Stimulated activated CD4-positive, alpha-beta T cell treated with anti-CD3 and anti-CD28 coated beads, Interleukin-1b, Interleukin-23, amount 100 ng/mL, for 48 hours (primary cell): ENCODE measurements at places on chromosomes 13 and 19.

GRCh38 chr13:113652404-113653263 lies 5.4 kb downstream of the ATP4B start:
- DNase-seq: no peak

- DNase-seq: no peak
Measured at GRCh38 chr19:13838435-13839129, 38.4 kb upstream of the NANOS3 start.

- no peak for DNase-seq
Measured at GRCh38 chr13:98581971-98582702, 5.2 kb upstream of the STK24 start.

DNA sequence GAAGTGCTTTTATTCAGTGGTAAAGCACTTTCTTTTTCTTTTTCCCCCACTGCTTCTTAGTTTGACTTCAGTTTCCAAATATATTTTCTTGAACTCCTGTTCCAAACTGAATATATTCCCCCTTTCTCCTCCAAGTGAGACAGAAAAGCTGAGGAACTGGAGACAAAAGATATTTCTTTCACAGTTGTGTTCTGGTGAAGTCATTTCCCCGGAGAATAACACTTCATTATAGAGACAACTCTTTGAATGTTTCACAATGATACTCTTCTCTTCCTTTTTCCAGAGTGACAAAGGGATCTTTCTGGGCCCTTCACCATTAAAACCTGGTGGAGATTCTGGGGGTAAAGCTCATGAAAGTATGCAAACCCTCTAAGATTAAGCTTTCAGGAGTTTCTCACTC lies 860.8 kb upstream of the SLITRK5 start:
- DNase-seq: no peak

GRCh38 chr13:107365466-107366215 lies 797.7 kb upstream of the ARGLU1 start:
- no peak for DNase-seq

DNA sequence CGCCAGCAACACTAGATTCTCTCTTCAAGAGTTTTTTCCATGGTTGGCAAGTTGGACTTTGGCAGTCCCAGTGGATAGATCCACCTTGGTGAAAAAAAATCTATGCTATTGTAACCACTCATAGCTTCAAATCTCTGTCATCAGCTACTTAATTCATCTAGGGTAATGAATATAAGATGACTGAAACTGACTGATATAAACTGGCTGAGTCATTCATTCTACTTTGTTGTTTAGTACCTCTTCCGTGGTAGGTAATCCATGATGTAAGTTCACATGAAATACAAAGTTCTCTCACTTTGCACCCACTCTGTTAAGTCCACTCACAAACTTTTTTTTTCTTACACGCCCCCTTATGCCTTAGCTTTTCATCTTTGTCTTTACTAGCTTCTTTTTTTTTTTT lies 1381.5 kb downstream of the SLITRK5 start:
- DNase-seq: no peak

- no peak for DNase-seq
Measured at GRCh38 chr13:112132142-112132541, 65.2 kb downstream of the SOX1 start.

- no peak for DNase-seq
Measured at GRCh38 chr19:10574462-10574861, 5.7 kb upstream of the CDKN2D start.

GRCh38 chr13:54357284-54357933 lies 1328.8 kb downstream of the OLFM4 start:
- no peak for DNase-seq

- DNase-seq: no peak
Measured at GRCh38 chr13:92054389-92054788, 656.0 kb downstream of the GPC5 start.

DNA sequence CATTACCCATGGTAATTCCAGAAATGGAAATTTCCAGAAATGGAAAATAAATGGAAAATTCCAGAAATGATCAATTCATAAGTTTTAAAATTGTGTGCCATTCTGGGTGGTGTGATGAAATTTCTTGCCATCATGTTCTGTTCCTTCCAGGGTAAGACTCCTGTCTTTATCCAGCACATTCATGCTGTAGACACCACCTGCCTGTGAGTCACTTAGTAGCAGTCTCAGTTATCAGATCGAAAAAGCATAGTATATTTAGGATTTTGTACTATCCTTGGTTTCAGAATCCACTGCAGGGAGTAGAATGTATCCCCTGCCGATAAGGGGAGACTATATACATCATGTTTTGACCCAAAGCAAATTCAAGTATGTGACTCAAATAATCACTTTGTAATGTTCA lies 26.7 kb upstream of the CSNK1A1L start:
- DNase-seq: no peak

DNA sequence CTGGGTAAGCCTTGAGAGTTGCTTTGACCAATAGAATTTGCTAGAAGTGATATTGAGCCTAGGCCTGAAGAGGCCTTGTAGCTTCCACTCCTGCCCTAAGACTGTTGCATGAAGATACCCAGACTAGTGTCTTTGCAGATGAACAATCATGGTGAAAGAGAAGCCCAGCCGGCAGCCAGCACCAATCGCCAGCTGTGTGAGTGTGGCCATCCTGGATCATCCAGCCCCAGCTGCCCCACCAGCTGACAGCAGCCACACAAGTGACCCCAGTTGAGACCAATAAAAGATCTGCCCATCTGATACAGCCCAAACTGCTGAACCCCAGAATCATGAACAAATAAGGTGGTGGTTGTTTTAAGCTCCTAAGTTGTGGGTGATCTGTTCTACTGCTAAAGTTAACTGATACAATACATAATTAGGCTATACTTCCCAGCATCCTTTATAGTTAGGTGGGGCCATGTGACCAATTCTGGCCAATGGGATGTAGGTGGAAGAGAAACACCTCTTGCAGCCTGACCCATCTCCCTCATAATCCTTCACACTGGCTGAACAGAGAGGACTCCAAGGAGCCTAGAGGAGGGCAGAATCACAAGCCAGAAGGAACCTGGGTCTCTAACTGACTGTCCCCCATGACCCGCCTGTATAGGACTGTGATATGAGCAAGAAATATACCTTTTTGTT lies 9.4 kb upstream of the ZNF428 start:
- no peak for DNase-seq

- DNase-seq: peak; percentile 78
Measured at GRCh38 chr19:43526884-43527859, at the start of gene ETHE1. Gene ETHE1, minus strand, starts transcription at chr19:43527201. Its CDS starts 24 bp downstream, at chr19:43527177.

DNA sequence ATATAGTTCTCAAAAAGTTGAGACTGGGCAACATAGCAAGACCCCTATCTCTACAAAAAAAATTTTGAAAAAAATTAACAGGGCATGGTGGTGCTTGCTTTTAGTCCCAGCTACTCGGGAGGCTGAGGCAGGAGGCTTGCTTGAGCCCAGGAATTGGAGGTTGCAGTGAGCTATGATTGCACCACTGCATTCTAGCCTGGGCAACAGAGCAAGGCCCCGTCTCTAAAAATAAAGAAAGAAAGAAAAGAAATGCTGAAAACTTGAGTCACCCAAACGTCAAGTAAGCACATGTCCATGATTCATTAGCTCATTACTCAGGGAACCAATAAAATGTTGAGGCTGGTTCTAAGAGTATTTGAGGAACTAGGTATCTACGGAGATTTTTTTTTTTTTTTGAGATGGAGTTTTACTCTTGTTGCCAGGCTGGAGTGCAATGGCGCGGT lies 33.9 kb upstream of the SEMA6B start:
- no peak for DNase-seq

- DNase-seq: no peak
Measured at GRCh38 chr13:23680845-23681669, 110.8 kb downstream of the TNFRSF19 start.

- no peak for DNase-seq
Measured at GRCh38 chr19:54586397-54586796, 7.0 kb upstream of the LILRA1 start.

GRCh38 chr13:97528518-97528917 lies 94.5 kb downstream of the RAP2A start:
- no peak for DNase-seq

GRCh38 chr13:72126424-72126823 lies 259.4 kb upstream of the DACH1 start:
- no peak for DNase-seq

DNA sequence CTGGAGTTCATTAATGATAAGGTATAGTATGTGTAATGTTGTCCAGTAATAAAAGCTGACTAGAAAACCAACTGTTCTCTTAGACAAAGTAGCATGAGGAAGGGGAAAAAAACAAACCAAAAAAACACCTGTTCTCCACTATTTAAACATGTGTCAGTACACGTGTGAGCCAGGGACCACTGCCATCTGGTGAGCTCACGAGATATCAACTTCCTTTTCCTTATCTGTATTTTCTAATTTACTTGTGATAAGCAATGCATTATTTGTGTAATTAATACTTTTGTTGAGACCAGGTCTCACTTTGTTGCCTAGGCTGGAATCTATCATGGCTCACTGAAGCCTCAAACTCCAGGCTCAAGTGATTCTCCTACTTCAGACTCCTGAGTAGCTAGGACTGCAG lies 4.3 kb upstream of the SIX5 start:
- DNase-seq: no peak

DNA sequence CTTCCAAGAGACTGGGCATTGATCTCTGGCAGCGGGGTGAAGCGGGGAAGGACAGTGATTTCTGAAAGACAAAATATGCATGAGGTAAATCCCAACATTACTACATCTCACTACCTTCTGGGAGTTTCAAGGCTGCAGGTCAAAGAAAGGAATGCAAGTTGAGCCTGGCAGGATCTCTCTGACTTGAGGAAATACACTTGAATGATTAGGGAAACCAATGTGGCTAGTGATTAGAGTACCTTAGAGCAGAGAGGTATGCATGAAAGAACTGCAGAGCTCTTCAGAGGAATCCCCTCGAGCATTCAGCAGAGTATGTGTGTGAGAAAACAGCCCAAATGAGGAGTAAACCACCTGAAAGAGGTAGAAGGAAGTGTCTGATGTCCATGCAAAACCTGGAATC lies 2874.1 kb upstream of the PCDH20 start:
- no peak for DNase-seq

DNA sequence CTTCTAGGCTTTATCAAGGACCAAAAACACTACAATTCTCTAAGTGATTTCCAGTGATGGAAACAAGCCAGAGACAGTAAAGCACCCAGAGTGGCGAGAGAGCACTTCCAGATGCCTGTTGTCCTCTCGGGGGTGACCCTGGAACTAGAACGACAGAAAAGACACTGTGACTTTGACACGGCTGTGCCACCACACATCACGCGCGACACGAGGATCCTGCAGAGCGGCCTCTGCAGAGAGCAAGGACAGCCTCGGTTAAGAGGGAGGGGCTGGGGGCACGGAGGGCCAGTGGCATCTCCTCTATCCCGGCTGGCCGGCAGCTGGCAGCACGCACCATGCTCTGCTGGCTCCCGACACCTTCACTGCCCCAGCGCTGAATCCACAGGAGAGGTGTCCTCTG lies 42.3 kb downstream of the SUGP2 start:
- no peak for DNase-seq

DNA sequence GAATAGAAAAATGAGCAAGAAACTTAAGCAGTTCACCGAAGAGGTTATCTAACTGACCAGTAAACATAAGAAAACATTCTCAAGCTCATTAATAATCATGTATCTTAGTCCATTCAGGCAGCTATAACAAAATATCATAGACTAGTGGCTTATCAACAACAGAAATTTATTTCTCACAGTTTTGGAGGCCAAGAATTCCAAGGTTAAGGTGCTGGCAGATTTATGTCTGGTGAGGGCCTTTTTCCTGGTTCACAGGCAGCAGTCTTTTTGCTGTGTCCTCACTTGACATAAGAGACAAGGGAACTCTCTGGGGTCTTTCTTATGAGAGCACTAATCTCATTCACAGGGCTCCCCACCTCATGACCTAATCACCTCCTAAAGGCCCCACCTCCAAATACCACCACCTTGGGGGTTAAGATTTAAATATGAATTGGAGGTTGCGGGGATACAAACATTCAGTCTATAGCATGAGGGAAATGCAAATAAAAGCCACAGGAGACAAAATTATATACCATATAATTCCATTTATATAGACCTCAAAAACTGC lies 123.6 kb downstream of the ZAR1L start:
- DNase-seq: no peak

- DNase-seq: no peak
Measured at GRCh38 chr13:109740121-109740520, 46.3 kb downstream of the IRS2 start.

GRCh38 chr13:93963266-93964145 lies 516.0 kb downstream of the DCT start:
- DNase-seq: no peak

DNA sequence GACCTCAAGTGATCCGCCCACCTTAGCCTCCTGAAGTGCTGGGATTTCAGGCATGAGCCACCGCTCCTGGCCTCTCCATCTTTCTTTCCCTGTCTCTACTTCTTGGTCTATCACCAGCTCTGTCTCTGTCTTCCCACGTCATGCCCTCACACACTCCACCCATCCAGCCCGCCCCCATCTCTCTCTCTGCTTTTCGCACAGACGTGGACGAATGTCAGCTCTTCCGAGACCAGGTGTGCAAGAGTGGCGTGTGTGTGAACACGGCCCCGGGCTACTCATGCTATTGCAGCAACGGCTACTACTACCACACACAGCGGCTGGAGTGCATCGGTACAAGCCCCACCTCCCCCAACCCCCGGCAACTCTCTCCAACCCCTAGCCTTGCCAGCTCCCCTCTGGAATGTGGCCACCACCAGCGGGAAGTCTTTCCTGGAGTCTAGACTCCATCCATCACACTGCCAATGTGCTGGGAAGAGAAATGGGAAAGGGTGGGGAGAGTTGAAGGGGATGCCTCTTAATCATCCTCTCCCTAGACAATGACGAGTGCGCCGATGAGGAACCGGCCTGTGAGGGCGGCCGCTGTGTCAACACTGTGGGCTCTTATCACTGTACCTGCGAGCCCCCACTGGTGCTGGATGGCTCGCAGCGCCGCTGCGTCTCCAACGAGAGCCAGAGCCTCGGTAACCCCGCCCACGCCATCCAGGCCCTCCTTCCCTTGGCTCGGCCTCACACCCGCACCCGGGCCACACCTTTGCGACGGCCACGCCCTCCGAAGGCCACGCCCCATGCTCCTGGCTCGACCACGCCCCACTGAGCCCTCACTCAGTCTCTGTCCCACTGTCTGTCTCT lies 22.5 kb downstream of the LTBP4 start:
- no peak for DNase-seq

GRCh38 chr19:42151782-42152684 lies 19.8 kb upstream of the POU2F2 start:
- DNase-seq: no peak

- peak; percentile 87 for DNase-seq
Measured at GRCh38 chr13:33678906-33679657, 138.9 kb upstream of the RFC3 start.

DNA sequence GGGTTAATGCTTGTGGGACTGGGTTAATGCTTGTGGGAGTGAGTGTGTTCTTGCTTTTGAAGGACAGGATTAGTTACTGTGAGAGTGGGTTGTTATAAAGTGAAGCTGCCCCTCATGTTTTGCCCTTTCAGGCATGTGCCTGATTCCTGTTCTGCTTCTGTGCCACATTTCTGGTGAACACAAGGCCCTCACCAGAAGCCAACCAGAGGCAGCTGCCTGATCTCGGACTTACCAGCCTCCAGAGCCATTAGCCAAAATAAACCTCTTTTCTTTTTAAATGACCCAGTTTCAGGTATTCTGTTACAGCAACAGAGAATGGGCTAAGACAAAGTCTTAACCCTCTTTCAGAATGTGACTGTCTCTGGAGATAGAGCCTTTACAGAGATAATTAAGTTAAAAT lies 113.3 kb upstream of the TMTC4 start:
- no peak for DNase-seq
